Stimulated activated CD4-positive, alpha-beta T cell treated with anti-CD3 and anti-CD28 coated beads, Interleukin-15, amount 100 ng/mL, for 1 hour (primary cell): ENCODE measurements at places on chromosomes 11 and 22.
A peak's percentile ranks its signal among the peaks of the same experiment; 100 is the strongest.

DNA sequence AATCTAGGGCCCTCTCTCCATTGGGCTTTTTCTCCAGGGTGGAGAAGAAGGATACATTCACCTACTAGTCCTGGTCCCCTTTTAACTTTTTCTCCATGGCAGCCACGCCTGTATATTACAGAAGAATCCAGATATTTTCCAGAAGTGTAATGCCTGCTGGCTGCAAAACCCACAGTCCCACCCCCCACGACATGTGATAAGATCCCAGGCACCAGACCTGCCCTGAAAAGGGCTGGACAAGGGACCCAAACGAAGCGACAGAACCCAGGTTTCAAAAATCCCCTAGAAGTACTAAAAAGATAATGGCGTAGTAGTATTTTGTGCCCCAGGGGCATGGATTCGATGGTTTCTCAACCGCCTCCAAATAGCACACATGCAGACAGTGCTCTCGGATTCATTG, 2.8 kb downstream of the WT1 start:
- no peak for DNase-seq

- peak; percentile 44 for DNase-seq
Measured at GRCh38 chr22:35023692-35024363, 42.1 kb upstream of the ISX start.

GRCh38 chr11:37916331-37916730, 1318.3 kb upstream of the RAG2 start:
- no peak for DNase-seq

- no peak for DNase-seq
Measured at GRCh38 chr11:29075726-29076125, 941.1 kb downstream of the KCNA4 start.

DNA sequence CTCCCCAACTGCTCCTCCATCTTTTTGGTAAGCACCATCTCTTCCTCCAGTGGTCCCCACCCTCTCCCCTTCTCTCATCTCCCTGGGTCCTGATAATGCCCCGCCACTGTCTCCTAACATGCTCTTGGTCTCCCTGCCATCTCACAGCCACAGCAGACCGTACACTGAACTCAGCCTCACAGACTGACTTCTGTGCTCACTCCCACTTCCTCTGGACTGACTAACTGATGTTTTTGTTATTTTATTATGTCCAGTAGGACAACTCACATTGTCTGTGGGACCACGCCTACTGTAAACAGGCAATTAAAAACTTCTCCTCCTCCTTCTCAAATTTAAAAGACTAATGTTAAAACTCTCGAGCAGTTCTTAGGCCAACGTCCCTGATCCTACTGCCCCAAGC, 2.6 kb upstream of the GNAZ start:
- no peak for DNase-seq

- DNase-seq: no peak
Measured at GRCh38 chr11:57276971-57277675, 40.1 kb upstream of the APLNR start.

DNA sequence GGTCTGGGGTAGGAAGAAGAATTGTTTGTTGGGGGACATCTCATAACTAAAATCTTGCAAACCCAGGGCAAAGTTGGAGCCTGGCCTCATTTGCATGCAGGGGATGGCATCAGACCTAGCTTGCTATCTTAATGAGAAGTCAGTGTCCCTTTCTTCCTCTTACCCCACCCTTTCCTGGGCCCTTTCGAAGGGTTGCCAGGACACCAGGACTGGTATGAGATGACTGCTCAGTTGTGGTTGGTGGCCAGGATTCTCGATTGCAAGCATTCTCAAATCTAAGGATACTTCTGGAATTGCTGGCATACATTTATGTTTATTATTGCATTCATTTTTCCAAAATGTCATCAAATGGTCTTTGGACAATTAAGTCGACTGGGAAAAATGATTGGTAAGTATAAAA, 131.0 kb downstream of the SLC1A2 start:
- DNase-seq: no peak

DNA sequence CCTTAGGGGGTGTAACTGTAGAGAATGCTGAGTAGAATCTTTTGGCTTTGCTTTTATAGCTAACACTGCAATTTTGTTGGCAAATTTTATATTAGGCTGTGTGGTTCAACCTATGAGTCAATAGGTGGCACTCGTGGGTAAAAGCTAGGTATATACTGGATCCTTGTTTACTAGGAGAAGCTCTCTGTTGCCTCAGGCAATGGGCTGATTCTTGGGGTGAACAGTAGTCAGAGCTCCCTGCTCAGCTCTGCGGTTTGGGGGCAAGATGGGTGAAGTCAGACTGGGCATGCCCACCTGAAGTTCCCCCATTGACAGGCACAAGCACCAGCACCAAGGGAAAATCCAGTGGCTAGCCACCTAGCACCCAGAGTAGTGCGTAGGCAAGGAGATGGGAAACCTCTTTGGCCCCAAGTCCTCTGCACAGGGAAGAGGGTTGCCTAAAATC, 238.7 kb downstream of the FAM181B start:
- DNase-seq: no peak

DNA sequence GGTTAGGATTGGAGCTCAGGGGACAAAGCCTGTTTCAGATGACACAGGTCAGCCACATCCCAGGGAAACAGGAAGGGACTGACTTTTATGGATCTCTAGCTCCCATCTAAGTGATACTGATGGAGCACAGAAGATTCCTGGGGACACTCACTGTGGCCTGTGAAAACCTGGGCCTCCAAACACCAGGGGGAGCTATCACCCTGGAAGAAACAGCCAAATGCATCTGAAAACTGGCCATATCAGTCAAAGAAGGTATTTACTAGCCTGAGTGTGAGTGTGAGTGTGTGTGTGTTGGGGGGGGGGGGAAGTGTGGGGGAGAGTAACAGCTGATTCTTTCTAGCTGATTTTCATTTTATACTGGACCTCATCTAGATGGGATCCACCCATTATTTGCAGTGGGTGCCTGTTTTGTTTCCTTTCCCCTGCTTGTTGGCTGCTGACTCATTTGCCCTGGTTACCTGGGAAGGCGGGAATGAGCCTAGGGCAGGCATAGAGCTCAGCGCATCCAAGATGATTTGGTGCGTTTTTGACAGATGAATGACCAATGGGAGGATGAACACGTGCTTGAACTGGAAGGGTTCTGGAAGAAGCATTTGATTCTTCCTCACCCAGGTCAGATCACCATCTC, 284.0 kb downstream of the KIRREL3 start:
- no peak for DNase-seq
